ENCODE measurements at places on chromosomes 4 and X.

- DNase-seq, result no peak
These were observed 175.7 kb upstream of the BCOR start for GRCh38 chrX:40273356-40274050.

DNA sequence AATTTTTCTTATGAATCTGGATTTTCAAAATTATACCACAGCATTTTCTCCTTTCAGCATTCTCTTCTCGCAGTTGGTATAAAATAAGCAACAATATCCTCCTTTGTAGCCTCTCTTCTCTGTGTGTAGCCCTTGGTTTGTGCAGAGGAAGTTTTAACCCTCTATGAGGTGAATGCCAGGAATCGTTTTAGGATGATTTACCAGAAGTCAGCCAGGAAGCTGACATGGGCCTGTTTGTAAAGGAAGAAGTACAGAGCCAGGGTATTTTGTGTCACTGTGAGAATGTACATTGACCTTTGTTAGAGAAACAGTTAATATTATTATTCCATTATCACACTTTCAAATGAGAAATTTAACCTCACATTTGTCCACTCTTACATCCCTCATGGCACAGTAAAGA is 88.9 kb upstream of the RPL34 start:
- no peak for DNase-seq

GRCh38 chrX:703866-704265 is 73.3 kb downstream of the SHOX start:
- no peak for DNase-seq

DNA sequence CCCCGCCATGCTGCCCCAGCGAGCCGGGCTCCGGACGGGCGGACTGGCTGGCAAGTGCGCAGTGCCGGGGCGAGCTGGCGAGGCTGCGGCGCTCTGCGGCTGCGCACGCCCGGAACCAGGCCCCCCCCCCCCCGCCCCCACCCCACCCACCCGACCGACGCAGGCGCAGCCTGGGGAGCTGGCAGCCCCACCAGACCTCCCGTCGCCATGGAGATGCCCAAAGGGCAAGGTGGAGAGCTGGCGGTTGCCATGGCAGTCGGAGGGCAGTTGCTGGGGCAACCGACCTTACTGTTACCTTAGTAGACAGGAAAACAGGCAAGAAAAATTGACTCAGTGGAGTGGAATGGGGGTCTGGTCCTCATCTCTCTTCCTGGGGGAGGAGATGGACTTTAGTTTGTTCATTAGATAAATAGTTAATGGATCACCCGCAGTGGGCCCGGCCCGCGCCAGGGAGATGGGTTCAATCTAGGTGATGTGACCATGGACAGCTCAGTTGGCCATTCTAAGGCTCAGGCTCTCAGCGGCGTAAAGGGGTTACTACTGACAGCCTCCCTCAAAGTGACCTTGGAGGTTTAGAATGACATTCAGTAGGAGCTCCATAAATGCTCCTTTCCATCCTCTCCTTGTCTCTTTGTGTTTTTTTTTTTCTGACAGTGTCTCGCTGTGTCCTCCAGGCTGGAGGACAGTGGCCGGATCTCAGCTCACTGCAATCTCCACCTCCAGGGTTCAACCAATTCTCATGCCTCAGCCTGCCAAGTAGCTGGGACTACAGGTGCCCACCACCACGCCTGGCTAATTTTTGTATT is at the start of gene PCSK1N:
Gene PCSK1N (minus strand): TSS at position 87 of the 806 bp plus-strand sequence. CDS start 78 bp downstream, at position 9.
- DNase-seq, result peak; percentile 10

GRCh38 chrX:134761788-134762187 is 103.5 kb upstream of the PLAC1 start:
- no peak for DNase-seq

GRCh38 chr4:27368781-27369180 is 508.1 kb downstream of the STIM2 start:
- DNase-seq, result no peak

- DNase-seq, result no peak
These were observed 108.1 kb upstream of the STOX2 start for GRCh38 chr4:183797011-183797444.

DNA sequence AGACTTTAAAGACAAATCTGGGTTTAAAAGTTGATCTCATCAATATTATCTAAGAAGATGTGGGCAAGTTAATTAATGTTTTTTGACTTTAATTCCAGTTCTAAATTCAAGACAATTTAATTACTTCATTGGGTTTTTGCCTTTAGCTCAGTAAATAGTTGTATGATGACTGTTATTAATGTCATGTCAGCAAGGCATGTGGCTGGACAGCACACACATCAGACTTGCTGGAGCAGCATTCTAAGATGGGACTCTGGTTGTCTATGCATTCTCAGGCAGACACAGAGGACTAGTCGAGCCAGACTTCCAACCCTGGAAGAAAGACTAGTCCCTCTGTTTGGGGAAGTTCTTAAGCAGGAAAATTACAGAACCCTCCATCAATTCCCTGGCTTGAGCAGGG is 180.7 kb upstream of the GK2 start:
- DNase-seq, result no peak
